ENCODE measurements at places on chromosomes 4 and X.

- no peak for DNase-seq
Observed at GRCh38 chr4:125547836-125548235, 233.1 kb downstream of the FAT4 start.

DNA sequence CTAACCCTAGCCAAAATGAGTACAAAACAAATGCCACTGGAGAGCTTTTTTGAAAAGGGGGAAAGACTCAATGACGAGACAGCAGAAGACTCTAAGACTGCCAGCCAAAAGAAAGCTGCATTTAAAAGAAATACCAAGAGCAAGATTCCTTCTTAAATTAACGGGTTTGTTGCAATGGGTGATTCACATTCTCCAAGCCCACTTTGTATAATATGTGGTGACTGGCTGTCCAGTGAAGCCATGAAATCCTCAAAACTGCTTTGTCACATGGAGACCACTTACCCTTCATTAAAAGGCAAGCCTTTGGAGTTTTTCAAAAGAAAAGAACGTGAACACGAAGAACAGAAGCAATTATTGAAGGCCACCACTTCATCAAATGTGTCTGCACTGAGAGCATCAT is 68.2 kb downstream of the MRPL1 start:
- DNase-seq = no peak

DNA sequence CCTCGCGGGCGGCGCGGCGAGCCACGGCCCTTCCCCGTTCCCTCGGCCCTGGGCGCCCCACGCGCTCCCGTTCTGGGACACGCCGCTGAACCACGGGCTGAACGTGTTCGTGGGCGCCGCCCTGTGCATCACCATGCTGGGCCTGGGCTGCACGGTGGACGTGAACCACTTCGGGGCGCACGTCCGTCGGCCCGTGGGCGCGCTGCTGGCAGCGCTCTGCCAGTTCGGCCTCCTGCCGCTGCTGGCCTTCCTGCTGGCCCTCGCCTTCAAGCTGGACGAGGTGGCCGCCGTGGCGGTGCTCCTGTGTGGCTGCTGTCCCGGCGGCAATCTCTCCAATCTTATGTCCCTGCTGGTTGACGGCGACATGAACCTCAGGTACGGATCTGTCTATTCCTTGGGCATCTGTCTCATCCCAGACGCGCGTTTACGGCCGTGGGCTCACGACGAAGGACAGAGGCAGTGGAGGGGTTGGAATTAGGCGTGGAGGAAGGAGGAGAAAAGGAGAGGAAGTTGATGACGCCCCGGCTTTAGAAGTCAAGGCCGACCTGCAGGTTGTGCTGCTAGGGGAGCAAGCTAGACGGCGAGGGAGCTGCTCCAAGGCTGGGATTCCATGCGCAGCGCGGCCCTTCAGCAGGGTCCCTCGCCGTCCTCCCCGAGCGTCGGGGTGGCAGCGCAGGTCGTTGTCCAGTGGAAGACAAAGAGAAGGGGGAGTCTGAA is 792 bp downstream of the SLC10A4 start:
- no peak for DNase-seq

DNA sequence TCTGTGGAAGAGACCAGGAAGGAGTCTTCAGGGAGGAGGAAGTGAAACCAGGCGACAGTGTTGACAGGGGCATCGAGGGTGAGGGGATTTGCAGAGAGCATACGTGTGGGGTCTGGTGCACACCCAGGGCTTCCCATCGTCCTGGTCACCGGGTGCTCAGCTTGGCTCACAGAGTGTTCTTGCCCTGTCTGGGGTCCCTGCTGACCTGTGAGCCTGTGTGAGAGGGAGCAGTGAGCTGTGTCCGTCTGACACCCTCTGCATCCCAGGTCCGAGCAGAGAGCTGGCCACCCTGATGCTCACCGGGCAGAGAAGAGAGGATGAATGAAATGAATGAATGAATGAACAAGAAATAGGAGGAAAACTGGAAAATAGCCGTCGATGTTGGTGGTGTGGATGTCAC is 46.5 kb downstream of the CPZ start:
- DNase-seq = no peak

DNA sequence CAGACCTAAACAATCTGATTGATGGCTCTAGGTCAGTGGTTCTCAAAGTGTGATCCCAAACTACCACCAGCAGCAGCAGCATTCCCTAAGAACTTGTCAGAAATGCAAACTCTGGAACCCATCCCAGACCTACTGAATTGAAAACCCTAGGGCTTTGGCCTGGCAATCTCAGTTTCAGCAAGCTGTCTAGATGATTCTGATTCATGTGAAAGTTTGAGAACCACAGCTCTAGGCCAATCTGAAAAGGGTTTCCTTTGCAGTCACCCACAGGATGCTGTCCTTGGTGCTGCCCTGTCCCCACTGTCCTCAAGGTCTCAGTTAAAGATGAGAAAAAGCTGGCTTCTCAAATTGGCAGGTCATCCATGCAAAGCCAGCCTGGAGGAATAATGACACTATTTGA is 34.8 kb downstream of the SMPX start:
- no peak for DNase-seq

- no peak for DNase-seq
Observed at GRCh38 chr4:153809307-153809706, 20.4 kb upstream of the SFRP2 start.
